ENCODE measurements at places on chromosomes 13 and 19.

DNA sequence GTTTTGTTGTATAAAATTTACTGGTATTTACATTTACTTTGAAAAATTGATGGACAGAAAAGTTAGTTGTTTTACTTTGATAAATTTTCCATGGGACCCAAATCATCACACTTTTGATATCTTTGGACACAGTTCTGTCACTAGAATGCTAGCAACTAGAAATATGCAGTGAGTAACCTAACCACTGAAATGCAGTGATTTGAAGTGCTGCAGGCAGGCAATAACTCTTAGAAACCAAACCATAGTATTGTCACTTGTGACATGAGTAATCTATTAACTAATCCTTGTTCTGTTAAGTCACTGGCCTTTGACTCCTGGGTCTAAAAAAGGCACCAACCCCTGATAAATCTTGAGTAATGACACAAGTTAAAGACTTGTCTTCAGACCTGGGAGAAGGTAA lies 620.0 kb upstream of the ATXN8OS start:
- no peak for DNase-seq

DNA sequence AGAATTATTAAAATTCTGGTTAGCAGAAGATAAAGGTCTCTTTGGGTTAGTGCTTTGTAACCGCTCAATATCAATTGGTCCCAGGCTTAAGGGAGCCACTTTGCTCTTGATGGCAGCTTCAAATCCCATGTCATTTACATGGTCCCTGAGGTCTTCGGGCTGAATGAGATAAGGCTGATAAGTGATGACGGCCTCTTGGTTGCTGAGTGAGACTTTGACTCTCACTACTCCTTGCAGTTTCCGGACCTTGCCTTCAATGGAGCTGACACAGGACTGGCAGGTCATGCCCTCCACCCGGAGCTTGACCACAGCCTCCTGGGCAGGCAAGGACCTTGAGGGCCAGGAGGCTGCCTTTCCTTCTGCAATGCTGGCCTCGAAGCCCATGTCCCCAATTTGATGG lies 36.8 kb downstream of the ATP7B start:
- peak; percentile 88 for DNase-seq

DNA sequence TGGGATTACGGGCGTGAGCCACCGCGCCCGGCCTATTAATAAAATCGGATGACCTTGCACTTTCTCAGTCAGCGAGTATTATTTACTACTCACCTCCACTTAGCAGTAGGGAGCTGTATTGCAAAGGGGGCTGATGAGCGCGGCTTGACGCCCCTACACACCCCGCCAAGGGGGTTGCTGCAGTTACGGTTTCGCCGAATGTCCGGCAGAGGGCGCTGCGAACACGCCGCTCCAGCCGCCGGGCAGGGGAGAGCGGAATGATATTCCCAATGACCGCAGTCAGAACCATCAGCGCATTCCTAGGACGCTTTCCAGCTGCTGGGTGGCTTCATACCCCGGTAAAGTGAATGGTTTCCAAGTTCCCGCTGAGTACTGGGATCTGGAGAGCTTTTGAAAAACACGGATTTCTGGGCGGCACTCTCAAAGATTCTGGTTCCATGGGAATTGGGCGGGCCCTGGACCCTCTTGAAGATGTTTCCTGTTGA lies 30.0 kb upstream of the TPT1 start:
- DNase-seq: peak; percentile 54

GRCh38 chr19:8180018-8180417 lies 29.2 kb upstream of the CERS4 start:
- no peak for DNase-seq

GRCh38 chr13:28047757-28048388 lies 52.5 kb downstream of the FLT3 start:
- no peak for DNase-seq

DNA sequence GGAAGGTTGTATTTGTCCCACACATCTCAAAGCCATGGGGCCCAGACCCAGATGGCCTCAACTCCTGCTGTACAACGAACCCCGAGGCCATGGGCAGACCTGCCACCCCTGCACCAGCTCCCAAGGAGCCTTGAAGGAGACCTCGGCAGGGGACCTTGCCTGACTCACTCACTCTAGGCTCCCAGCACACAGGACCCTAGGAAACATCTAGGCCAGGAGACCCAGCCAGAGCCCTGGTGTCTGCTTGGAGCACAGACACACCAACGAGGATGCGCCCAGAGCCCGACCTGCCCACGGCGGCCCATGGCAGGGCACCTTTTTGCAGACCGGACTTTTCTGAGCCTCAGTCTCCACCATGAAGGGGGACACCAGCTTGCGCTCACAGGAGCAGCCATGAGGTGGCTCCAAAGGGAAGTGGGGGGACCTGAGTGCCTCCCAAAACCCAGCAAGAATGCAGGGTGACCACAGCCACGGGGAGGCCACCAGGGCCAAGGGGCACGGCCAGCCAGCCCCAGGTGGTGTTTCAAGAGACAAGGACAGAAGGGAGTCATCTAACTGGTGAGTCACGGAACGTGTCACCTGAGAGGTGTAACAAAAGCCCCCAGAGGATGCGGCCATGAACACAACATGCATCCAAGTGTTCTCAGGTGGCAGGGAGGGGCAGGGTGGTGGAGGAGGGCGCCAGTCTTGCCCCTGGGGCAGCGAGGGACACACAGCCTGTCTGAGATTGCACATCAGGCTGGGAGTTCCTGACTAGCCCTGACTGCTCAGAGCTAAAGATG lies 4.9 kb upstream of the CERS1 start:
- DNase-seq: no peak

- DNase-seq: no peak
Observed at GRCh38 chr19:41248895-41249294, 15.3 kb upstream of the HNRNPUL1 start.

- no peak for DNase-seq
Observed at GRCh38 chr13:110779022-110779421, 65.5 kb downstream of the ING1 start.

- no peak for DNase-seq
Observed at GRCh38 chr19:5451494-5451893, 3.7 kb upstream of the ZNRF4 start.

- no peak for DNase-seq
Observed at GRCh38 chr19:56778351-56778750, 62.2 kb downstream of the PEG3 start.

- no peak for DNase-seq
Observed at GRCh38 chr13:95982144-95982543, 71.1 kb downstream of the UGGT2 start.

DNA sequence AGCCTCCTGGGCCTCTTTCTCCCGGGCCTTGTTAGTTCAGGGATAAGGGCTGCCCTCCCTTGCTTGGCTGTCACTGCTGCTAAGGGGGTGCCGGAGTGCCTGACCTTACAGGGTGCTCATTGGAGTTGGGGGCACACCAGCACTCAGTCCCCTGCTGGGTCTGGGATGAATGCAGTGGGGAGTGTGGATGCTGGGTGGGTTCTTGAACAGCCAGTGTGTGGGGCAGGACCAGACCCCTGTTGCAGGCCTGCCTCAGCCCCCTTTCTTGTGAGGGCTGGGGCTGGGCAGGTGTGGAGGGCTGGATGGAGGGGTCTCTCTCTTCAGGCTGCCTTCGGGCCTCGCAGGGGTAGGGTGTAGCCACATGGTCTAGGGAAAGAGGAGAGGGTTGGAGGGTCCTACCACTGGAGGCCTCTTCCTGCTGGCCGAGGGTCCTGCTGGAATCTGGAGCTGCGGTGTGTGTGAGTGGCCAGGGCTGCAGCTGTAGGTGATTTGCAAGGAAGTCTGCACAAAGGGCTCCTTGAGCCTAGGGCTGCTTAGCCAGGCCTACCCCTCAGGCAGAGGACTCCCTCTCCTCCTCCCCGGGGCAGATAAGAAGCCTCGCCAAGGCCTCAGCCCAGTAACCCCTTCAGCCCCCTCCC lies 3.2 kb downstream of the CEBPA start:
- no peak for DNase-seq

DNA sequence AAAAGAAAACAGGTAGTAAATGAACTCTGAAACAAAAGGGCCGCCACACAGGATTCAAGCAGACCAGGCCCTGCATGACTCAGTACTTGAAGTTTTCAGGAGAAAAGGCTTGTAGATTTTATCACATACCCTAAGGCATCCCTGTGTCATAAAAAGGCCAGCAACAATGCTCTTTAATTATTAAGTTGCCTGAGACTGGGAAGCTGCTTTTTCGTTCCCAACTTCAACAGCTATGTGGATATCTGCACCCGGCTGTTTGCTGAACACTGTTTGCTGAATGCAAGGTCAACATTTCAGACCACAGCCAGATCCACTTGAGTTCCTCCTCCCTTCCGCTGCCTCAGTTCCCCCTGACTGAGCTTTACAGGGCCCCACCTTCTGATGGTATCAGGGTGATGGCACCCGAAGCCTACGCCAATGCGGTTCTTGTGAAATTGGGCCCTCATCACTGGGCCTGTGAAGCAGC lies 6.1 kb upstream of the ECH1 start:
- DNase-seq: no peak

DNA sequence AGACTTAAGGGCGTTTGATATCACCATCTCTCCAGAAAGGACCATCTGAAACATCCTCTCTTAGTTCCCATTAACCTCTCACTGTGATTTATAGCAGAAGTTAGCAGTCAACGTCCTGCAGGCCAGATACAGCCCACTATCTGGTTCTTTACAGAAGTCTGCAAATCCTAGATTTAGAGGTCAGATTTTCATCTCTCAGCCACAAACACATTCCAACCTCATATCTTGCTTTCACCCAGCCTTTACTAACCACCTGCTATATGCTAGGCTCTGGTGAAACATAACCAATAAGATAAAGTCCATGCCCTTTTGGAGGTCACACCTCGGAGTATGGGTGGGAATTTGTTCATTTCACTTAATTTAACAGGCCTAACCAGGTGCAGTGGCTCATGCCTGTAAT lies 76.8 kb upstream of the CACNA1A start:
- DNase-seq: peak; percentile 46

GRCh38 chr19:55308281-55308680 lies 16.9 kb downstream of the TMEM150B start:
- no peak for DNase-seq

- DNase-seq: no peak
Observed at GRCh38 chr13:73054712-73055111, 4.1 kb upstream of the KLF5 start.

- DNase-seq: peak; percentile 21
Observed at GRCh38 chr13:32585550-32586079, 637 bp upstream of the PDS5B start.

DNA sequence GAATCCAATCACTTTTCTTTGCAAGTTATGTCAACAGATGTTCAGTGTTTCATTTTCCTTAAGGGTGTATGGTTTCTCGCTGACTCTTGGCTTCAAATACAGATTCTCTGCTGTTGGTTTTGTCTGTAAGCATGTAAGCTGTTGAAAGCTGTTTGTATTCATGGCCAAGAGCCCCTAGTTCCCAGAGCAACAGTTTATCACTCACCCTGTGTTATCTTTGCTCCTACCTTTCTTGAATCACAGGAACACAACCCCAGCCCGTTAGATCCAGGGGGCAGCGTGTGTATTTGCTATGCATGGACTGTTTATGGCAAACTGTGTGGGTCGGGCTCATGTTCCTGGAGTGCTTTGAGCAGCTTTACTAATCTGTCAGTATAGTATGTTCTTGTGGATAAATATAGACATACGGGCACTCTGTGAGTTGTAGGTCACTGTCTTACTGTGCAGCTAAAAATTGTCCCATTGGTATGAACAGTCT lies 28.9 kb downstream of the FRY start:
- no peak for DNase-seq

DNA sequence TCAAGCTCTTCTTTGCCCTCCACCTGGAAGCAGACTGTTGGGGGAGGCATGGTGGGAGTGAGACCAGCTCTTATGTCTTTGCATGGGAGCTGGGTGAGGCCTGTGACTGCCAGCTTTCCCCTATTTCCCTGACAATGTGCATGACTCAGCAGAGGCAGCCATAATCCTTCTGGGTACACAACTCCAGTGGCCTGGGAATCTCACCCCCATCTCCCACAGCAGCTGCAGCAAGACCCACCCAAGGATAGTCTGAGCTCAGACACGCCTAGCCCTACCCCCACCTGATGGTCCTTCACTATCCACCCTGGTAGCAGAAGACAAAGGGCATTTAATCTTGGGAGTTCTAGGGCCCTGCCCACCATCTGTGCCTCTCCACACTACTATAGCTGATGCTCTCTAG lies 41.4 kb upstream of the FGF14 start:
- DNase-seq: no peak

- no peak for DNase-seq
Observed at GRCh38 chr13:77907666-77908341, 10.8 kb downstream of the EDNRB start.

DNA sequence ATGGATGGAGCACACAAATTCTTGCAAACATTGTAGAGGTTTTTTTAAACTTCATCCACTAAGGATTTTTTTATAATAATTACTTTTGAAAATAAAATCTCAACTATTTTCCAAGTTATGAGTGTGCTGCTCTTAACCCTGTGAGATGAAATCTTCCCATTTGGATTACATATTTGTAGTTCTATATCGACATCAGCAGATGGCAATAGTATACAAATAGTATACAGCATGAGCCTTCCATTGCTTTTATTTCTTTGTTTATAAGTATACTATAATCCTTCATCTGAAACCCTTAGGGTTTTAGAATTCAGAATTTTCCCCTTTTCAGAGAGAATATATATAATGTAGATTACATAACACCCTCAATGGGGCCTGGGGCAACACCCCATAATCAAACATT lies 70.5 kb downstream of the GJA3 start:
- DNase-seq: peak; percentile 17

DNA sequence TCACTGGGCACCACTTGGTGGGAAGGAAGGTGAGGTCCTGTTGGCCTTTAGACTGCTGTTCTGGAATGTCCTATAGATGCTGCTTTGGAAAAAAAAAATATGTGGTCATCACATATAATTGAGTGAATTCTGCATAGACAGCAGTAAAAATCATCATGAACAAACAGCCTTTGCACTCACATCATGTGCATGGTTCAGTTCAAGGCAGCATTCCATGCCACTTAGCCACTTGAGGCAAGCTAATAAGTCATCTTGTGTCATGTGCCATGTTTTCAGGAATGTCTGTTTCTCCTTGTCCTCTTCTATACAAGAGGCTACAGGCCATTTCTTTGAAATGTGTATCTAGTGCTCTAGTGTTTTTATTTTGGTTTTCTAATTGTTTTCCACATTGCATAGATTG lies 43.9 kb upstream of the TSC22D1 start:
- no peak for DNase-seq

- no peak for DNase-seq
Observed at GRCh38 chr13:22594041-22594440, 586.7 kb upstream of the SGCG start.

GRCh38 chr13:21516805-21517204 lies 57.7 kb upstream of the ZDHHC20 start:
- DNase-seq: peak; percentile 77

DNA sequence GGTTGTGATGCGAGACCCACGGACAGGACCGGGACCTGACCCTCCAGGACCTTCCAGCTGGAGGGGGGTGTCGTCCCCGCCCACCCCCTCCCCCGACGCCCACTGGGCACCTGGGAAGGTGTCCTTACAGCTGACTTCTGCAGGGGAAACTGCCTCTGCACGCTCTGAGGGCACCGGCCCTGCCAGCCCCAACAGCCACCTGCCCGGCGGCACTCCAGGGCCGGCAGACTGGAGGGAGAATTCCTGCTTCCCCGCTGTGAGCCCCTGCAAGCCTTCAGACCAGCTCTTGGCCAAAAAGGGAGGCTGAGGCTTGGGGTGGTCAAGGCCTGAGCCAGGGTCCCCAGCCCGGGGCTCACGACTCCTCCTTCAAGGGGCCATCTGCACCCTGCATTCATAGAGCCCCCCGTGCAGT lies 1.2 kb downstream of the CNN2 start:
- no peak for DNase-seq

Data from hematopoietic multipotent progenitor cell treated with erythropoietin and hydrocortisone succinate and interleukin-3 and kit ligand, for 8 days (in vitro differentiated cells).